Urothelium cell line (cell line): ENCODE measurements at places on chromosomes 12 and 14.
A peak's percentile ranks its signal among the peaks of the same experiment; 100 is the strongest.

- DNase-seq, result peak; percentile 98
Observed at GRCh38 chr14:64823305-64823861, 56.3 kb downstream of the SPTB start.

GRCh38 chr14:91327250-91327595 lies 82.7 kb upstream of the GPR68 start:
- no peak for DNase-seq

GRCh38 chr12:26271889-26272492 lies 76.6 kb downstream of the SSPN start:
- DNase-seq, result peak; percentile 44

DNA sequence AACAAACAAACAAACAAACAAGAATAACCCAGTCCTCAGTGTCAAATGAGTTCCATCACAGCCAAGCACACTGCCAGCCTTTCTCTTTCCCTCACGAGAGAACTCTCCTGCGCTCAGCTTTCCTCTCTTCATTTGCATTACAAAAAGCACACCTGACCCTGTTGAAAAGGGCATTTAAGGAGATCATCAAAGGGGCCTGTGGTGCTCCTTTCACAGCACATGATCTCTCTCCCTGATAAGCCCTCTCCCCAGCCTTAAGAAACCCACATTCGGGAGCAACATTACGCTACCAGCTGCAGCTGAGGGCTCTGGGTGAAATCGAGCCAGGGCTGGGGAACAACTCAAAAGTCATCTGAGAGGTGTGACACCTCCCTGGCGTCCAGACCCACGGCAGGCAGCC lies 165.6 kb upstream of the TMCC3 start:
- no peak for DNase-seq

GRCh38 chr14:43729143-43729542 lies 777.9 kb downstream of the FSCB start:
- no peak for DNase-seq

GRCh38 chr12:107159384-107159900 lies 66.1 kb upstream of the CRY1 start:
- DNase-seq, result no peak

- DNase-seq, result no peak
Observed at GRCh38 chr14:65210118-65210821, 108.0 kb upstream of the MAX start.
